Central memory CD4-positive, alpha-beta T cell (primary cell): ENCODE measurements at places on chromosomes 7 and 10.

DNA sequence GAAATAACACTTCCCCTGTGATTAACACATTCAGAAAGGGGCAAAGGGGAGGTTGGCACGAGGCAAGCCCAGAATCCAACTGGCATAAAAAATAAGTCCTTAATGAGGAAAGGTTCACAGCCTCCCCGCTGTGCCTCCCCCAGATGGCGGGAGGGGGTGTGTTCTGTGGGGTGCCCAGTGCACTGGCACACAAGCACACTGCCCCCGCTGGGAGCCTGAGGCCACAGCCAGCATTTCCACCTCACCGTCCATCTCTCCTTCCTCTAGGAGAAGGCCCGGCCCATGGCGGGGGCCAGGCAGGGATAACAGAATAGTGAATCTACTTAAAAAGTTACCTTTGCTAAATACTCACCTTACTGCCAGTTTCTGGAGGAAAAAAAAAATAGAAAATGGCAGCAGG, 43.2 kb downstream of the PRKAG2 start:
- no peak for DNase-seq

DNA sequence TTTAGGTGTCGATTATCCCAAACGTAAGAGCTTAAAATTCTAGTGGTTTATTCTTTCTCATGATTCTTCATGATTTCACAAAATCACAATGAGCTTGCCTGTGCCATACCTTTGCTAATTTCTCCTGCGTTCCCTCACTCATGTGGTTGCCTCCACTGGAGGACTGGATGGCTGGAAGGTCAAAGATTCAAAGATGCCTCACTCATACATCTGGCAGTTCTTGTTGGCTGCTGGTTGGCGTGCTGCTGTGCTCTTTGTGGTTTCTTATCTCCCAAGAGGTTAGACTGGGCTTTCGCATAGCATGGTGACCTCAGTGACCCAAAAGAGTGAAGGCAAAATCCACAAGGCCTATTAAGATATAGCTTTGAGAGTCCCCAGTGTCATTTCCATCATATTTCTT, 877.6 kb upstream of the AUTS2 start:
- no peak for DNase-seq

GRCh38 chr10:89773081-89773480, 71.7 kb downstream of the KIF20B start:
- DNase-seq: no peak

DNA sequence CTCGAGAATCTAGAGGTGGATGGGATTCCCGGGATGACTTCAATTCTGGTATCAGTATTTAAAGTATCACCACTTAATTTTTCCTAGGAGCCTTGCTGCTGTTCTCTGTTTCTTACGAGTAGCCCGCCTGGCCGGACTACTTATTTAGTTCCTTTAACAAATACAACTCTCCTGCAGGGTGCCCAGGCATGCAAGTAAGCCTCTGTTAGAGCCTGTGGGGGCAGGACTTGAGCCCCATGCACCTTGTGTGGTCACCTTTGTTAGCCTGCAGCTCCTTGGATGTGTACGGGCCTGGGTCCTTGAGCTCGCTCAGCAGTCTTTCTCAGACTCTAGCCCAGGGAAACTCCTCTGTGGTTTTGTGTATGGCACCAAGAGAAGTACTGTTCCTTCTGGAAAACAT, 16.1 kb downstream of the EIF4H start:
- DNase-seq: no peak

DNA sequence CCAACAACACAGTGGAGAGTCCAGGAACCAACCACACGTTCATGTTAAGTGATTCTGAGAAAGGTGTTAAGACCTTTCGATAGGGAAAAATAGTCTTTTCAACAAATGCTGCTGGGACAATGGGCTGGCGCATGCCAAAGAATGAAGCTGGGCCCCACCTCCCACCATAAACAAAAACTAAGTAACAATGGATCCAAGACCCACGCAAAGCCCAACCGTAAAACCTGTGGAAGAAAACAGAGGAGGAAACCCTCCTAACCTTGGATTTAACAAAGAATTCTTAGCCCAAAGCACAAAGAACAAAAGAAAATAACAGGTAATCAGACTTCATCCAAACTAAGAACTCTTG, 272.8 kb downstream of the ELFN1 start:
- no peak for DNase-seq

- DNase-seq: no peak
These were observed 40.3 kb downstream of the HIPK2 start for GRCh38 chr7:139737221-139738100.

DNA sequence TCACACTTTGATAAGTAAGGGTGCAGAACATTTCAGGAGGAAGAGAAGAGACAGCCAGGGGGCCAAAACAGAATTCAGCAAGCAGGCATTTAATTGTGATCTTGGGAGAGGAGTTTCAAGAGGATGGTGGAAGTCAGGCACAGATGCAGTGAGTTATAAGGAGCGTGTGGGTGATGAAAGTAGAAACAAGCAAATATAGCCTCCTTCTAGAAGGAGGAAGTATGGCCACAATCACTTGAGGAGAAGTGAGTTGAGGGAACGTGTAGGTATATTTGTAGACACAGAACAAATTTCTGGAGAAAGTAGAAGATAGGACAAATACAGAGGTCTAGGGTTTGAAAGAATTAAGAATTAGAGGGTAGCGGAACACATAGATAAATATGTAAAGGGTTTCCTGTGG, 165.8 kb downstream of the CACNB2 start:
- DNase-seq: no peak

DNA sequence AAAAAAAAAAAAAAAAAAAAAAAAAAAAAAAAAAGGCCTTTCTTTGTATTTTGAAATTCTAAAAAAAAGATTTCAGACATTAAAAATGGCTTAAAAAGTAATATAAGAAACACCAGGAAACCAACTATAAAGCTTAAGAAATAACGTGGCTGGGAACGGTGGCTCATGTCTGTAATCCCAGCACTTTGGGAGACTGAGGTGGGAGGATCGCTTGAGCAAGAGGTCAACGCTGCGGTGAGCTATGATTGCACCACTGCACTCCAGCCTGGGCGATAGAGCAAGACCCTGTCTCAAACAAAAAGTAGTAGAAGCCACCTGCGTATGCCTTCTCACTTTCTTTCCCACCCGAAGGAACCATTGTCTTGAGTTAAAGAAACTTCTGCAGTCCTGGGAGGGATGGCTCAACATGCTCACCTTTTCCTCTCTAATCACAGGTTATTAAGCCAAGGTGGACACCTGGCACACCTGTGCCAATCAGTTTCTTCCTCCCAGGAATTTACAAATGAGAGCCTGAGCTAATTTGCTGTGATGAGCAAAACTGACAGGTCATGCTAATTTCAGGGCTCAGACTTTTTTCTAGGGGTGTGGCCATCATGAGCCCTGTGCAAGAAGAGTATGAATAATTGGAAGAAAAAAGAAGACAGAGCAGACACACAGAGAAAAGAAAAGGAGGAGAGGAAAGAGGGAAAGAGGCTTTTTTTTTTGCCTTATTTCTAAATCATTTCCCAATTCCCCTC, 72.0 kb upstream of the PARD3 start:
- no peak for DNase-seq

GRCh38 chr7:74332373-74333176, 43.4 kb downstream of the CLIP2 start:
- no peak for DNase-seq

GRCh38 chr7:155972651-155973390, 160.6 kb upstream of the SHH start:
- DNase-seq: no peak

GRCh38 chr7:14583518-14583917, 319.0 kb downstream of the DGKB start:
- DNase-seq: no peak

DNA sequence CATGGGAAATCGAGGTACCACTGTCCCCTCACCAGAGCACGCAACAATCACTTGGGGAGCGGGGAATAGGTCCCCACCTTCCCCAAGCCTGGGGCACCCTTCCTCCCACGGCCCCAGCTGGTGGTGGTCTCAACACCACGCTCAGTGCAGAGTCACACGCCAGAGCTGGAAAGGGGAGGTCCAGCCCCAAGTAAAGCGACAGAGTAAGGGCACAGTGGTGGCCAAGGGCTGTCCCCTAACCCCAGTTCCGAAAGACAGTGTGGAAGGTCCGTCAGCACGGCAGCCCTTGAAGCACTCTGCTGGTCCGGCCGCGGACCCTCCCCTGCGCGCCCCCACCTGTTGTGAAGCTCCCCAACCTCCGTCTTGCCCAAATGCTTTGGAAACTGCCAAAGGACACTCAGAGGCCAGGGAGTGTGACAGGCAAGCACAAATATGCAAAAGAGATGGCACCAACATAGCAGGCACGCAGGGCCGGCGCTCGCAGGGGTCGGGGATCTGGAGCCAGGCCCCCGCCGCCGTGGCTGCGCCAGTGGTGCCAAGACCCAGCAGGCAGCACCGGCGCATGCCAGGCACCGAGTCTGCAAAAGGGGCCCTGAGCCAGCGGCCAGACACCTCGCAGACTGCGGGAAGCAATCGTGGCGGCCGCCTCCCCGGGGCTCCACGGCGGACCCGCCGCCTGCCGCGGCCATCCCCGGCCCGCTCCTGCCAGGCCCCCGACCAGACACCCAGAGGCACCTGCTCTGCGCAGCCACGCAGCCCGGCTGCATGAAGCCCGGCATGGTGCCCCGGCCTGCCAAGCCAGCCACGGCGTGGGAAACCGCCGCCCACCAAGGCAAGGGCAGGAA, 51.6 kb upstream of the SRRM3 start:
- DNase-seq: peak; percentile 2

DNA sequence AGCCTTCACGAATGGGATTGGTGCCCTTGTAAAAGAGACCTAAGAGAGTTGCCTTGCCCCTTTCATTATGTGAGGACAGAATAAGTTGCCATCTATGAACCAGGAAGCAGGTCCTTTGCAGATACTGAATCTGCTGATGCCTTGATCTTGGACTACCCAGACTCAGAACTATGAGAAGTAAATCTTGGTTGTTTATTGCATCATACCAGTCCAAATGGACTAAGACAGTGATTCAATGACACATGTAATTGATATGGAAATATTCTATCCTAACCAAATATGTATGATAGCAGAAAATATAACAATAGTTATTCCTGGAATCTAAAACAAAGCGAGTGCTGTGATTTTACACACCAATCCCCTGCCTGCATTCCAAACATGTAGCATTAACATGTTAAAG, 17.0 kb upstream of the LYZL1 start:
- no peak for DNase-seq

DNA sequence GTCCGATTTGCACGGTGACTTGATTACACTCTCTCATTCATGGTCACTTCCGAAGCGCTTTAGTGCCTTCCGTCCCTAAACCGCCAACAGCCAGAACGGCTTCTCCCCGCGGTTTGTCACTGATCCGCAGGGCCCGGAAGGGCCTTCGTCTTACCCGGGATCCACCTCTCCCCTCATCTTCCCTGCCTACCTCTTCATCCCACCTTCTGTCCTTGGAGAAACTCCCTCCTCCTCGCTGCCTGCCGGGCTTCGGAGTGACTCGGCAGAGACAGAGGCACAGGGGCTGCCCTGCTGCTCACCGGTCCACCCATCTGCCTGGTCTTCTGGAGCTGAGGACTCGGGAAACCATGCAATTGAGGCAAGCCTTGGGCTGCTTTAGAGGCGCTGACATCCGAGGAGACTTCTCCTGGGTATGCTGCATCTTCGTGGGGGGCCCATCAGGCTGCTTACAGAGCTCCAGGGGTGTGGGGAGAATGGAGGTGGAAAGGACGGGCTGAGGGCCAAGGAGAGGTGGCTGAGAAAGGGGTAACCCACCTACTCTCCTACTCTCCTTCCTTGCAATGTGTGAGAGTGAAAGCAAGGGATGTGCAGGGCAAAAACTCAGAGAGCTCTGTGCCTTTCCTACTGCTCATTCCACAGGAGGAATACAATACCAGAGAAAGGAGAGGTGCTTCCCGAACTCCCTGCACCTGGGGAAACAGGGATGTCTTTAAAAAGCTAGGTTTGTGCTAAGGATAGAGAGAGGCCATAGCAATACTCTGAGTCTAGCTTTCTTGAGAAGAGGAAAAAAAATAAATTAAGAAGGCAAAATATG, 1.0 kb upstream of the HOXA11 start:
- DNase-seq: no peak

- DNase-seq: no peak
These were observed 31.8 kb downstream of the CHST3 start for GRCh38 chr10:71995887-71996575.

GRCh38 chr7:46108272-46108671, 187.2 kb upstream of the IGFBP3 start:
- DNase-seq: no peak

DNA sequence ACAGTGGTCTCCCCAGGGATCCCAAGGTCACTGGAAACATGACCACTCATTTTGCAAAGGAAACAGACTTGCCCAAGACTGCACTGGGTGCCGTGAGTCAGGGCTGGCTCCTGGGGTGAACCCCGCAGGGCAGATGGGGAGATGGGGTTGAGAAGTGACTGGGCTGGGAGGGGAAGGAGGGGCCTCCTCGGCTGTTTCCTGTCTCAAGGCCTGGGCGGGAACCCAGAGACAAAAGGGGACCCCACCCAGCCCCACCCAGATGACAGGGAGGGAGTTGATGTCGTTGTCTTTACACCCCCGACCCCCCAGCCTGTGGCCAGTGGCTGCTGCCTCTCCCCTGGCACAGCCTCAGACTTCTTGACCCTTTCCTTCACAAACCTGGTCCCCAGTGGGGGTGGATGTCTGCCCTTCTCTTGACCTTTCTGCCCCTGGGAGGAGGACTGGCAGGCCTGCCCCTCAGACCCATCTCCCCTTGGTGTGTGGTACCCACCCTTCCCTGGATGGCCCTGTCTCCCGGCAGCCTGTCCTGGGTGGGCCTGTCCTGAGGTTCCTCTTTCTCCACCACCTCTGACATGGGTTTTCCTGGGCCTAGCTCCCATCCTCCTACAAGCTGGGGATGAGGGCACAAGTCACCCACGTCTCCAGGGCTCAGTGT, 1.4 kb downstream of the MYO1G start:
- peak; percentile 69 for DNase-seq

- DNase-seq: no peak
These were observed 115.0 kb downstream of the TMEM26 start for GRCh38 chr10:61338146-61338545.

DNA sequence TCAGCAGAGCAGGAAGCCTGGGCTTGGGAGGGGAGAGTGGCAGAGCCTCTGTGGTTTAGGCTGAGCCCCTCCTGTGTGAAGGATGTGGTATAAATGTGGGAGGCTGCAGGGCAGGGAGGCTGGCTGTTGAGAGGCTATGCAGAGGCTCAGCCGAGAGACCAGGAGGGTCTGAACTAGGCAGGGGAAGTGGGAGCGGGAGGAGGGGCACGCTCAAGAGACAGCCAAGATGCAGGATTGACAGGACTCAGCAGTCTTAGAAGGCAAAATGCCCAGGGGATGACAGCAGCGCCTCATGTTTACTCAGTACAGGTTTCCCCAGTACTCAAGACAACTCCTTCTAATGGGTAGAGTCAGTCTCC, 24.3 kb downstream of the BTBD16 start:
- no peak for DNase-seq

- no peak for DNase-seq
These were observed 15.1 kb upstream of the CUBN start for GRCh38 chr10:17144757-17145156.
